Fibroblast of upper back skin (primary cell): ENCODE measurements at places on chromosomes 2 and 18.

GRCh38 chr18:76497021-76497420 lies 2.0 kb upstream of the ZNF516 start:
- no peak for DNase-seq

DNA sequence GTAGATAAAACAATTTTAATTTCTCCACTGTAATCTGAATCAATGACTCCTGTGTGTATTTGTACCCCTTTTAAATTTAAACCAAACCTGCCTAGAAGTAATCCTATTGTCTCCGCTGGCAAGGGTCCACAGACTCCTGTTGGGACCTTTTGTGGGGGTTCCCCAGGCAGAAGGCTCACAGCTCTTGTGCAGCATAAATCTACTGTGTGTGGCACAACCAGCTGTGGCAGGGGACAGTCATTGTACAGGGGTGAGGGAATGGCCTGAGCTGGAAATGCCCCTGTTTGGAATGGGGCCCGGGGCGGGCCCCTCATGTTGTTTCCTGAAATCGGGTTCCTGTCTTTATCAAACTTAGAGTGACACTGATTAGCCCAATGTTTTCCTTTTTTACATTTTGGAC lies 318.2 kb upstream of the FAM98A start:
- no peak for DNase-seq

DNA sequence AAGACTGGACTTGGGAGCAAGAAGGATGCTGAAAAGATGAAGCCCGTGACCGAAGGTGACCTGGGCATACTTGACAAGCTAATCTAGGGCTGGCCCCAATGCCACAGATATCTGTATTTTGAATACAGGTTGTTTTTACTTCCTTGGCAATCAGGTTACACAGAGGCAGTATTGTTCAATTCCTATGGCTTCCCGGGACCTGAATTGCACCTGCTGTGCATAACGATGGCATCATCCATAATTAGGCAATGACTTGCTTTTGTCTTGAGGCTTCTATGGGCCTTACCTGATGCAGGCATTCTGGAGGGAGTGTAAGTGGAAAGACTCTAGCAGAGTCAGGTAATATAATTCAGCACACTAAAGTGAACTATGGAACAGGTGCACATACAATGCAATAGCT lies 60.6 kb upstream of the CUL3 start:
- DNase-seq = no peak

DNA sequence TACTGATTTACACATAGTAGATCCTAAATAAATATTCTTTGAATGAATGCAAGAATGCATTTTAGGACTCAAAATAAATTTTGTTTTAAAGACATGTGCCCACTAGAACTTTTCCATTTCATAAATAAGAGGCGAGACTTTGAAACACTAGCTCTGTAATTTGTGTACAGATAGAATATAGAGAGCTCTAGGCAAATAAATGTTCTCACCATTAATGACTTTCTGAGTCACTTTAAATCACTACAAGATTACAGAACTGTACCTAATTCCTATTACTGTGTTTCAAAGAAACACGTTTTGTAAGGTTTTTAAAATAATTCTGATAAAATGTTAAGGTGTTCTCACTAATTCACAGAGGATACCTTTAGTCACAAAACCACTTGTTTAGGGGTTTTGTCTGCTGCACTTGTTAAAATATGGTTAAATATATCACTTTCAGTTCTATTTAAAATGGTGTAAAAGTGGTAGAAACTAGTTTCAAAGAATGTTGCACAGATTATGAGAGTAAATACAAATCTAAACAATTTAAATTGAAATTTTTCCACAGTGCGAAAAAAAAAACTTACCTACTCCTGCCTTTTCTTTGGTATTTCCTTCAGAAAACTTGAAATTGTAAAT lies 158.7 kb upstream of the ZC3H15 start:
- no peak for DNase-seq

GRCh38 chr18:68406761-68407160 lies 308.1 kb downstream of the TMX3 start:
- peak; percentile 37 for DNase-seq
